ENCODE measurements at places on chromosomes 5 and 9. TPM values are rescaled to one million over a fixed set of nuclear protein-coding genes. Genes with fewer than 3 reads are reported as not detected.

The SHROOM1 gene
- 3.2 TPM for total RNA-seq

The CAAP1 gene
- 8.6 TPM for total RNA-seq

The CCL21 gene
- 2.9 TPM for total RNA-seq

- H3K4me3 ChIP-seq = no peak overlapping the region
- H3K36me3 ChIP-seq = no peaks in the 10 kb centered on the region
- no peak for DNase-seq
- H3K27me3 ChIP-seq = no peaks in the 10 kb centered on the region
- H3K4me1 ChIP-seq = peaks cover 8% of the 10 kb centered on the region
These were observed 35.3 kb downstream of the SNX24 start for GRCh38 chr5:122880749-122881148.
